ENCODE measurements at places on chromosomes 13 and 19.

GRCh38 chr13:32911506-32911905, 104.7 kb upstream of the KL start:
- peak; percentile 7 for DNase-seq

- no peak for DNase-seq
These were observed 53.4 kb downstream of the KCNC3 start for GRCh38 chr19:50275577-50276368.

GRCh38 chr13:82878536-82878935, 1003.7 kb downstream of the SLITRK1 start:
- no peak for DNase-seq

DNA sequence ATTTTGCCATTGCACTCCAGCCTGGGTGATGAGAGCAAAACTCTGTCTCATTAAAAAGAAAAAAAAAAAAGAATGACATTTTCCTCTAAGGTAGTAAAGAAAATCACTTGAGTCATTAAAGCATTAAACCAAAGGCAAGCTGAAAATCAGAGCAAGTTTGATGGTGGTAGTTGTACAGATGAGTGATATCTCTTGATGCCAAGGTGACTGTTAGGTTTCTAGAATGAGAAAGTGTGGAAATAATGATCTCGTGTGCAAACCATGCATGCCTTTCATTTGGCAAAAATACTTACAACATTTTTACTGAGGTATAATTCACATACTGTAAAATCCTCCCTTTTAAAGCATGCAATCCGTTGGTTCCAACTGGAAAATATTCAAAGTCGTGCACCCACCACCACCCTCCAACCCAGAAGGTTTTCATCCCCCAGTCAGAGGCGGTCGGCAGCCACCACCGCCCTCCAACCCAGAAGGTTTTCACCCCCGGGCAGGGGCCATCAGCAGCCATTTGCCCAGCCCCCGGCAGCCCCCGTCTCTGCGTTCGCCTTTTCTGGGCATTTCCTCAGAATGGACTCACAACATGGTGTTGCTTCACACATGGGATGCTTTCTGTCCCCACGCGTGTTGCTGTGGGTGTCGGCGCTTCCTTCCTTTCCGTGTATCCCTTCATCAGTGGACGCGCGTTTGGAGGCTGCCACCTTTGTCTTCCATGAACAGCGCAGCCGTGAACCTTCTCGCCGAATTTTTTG, 90.2 kb downstream of the ATP11A start:
- no peak for DNase-seq

GRCh38 chr19:46840498-46840942, 10.1 kb downstream of the AP2S1 start:
- DNase-seq, result peak; percentile 49

DNA sequence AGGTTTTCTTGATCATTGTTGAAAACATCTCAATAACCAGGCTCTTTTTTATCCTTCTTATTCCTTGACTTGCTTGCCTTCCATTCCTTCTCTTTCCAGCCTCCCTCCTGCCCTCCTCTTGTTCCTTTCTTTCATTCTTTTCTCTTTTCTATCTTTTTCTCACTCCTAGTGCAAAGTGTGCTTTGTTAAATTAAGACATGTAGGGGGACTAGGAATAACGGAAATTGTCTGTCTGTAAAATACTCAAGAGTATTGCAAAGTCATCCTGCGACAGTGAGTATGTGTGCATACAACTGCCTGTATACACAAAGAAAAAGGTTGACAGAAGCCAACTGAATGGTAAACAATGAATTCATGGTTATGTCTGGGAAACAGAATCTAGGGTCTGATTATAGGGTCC, 70.1 kb downstream of the LRRC63 start:
- DNase-seq, result no peak

- no peak for DNase-seq
These were observed 173.9 kb downstream of the FOXO1 start for GRCh38 chr13:40492511-40492910.

- no peak for DNase-seq
These were observed 28.2 kb upstream of the C13orf46 start for GRCh38 chr13:114002009-114002544.

- DNase-seq, result no peak
These were observed 14.6 kb upstream of the CLC start for GRCh38 chr19:39752390-39752789.

GRCh38 chr13:49417161-49417560, 26.7 kb downstream of the CAB39L start:
- no peak for DNase-seq

DNA sequence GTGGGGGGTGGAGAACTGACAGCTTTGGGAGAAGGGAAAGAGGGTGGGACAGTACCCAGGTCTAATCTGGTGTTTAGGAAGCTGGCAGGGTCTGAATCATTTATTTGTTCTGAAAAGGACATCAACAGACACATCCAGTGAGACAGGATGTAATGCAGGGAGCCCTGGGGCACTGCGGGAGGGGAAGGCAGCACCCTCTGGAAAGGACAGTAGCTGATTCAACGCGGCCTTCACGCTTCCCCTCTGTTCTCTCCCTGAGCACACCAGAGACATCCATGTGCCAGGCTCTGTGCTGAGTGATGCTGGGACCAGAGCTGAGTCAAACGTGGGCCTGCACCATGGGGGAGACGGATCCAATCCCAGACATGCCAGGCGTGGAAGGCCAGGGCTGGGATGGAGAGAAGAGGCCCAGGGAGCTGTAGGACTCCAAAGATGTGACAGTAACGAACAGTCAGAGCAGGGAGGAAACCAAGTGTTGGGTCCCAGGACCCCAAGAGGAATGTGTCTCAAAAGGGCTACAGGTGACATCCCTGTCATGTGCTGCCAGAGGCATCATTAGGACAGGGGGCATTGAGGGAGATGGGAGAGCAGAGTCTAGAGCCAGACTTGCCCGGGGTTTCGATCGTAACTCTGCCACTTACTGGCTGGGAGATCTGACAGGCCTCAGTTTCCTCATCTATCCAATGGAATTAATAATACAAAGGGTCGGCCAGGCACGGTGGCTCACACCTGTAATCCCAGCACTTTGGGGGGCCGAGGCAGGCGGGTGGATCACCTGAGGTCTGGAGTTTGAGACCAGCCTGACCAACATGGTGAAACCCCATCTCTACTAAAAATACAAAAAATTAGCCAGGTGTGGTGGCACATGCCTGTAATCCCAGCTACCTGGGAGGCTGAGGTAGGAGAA, 1.7 kb downstream of the ETFB start:
- DNase-seq, result no peak

DNA sequence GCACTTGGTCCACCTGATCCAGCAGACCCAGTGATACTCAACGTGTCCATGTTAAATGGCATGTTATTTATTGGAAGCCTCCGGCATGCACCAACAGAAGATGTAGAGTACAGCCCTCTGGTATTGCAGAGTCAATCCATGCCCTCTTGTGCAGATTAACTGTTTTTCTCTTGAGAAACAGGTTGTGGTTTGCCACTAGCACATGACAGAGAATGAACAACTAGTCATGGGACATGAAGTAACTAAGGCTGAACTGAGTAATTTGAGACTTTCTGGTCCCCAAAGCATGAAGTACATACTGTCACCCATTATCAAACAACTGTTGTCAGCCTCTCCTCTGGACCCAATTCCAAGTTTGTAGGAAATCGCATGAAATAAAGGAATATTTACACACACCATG, 3.2 kb downstream of the ZNF562 start:
- no peak for DNase-seq
